Effector memory CD4-positive, alpha-beta T cell (primary cell): ENCODE measurements at places on chromosomes 7 and 10.
A peak's percentile ranks its signal among the peaks of the same experiment; 100 is the strongest.

GRCh38 chr10:79287973-79288723, 59.1 kb upstream of the PPIF start:
- DNase-seq, result no peak

DNA sequence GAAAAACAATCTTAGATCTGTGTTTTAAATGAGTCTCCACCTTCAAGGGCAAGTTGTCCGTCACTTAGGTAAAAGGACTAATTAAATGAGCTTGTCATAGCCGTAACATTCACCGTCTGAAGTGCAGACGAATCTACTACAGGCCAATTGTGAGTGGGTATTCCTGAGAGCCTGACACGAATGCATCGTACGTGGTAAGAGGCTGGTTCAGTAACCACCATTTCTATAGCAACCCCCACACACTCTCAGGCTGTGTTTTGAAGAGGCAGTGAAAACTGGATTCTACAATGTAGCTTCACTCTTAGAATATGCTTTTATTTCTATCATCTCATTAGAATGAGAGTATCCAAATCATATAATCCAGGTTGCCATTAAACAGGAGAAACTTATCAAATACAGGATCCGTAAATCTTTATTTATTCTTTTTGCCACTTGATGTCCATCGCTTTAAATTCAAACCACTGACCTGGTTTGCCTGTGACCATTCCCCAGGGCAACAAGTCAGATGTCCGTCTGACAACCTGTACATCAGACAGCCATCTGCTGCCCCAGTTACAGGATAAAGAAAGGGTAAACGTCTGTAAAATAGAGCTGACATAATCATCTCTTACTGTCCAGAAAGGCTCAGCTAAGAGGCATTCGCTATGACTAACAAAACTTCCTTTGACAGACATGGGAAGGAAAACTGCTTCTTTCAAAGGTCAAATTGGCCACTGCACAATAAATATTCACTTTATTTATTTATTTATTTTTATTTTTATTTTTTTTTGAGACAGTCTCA, 70.3 kb upstream of the NMT2 start:
- DNase-seq, result no peak

GRCh38 chr7:22208799-22209198, 148.2 kb downstream of the RAPGEF5 start:
- no peak for DNase-seq

DNA sequence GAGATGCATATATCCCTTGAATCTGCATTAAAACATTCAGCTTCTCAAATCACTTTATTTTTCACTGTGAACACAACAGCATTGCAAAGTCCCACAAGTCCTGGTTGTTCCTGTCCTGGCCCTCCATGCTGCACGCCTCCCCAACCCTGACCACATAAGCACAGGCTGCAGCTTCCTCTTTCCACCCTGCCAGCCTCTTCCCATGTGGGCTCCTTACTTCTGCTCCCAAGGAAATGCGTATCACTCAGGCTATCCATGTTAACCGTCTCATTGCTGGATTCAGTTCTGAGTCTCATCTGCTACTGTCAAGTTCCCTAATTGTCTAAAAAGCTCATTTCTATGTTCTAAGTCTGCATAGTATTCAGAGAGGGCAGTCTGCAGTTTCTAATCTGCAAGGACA, 89.7 kb upstream of the ZPBP start:
- no peak for DNase-seq

DNA sequence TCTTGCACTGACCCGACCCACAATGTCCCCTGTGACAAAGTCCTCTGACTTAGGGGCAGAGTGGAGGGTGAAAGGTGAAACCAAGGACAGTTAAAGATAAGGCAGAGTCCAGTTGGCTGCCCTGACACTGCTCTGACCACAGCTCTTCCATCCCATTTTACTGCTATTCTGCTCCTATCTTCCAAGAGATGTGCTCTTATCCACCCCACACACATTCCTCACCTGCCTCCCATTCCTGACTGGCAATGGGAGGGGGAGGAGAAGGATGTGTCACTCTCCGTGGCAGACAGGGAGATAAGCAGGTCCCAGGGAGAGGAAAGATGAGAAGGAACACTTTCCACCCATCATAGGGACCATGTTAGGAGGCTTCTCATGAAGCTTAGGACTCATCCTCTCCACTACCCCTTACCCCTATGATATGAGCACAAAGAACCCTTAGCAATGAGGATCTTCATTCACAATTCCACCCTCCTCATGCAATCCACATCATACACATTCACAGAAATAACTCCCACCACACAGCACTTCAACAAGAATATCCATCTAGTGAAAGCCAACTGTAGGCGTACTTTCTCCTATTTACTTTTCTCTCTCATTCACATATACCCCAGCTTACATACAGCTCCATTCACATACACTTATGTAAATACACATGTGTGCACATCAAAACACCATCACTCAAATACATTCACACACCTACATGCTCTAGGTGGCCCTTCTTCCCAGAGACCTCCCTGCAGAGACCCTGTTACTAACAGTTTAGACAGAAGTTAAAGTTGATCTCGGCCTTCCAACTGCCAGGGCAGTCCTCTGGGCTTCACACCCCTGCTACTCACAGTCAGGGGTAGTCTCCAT, 6.6 kb downstream of the SYNPO2L start:
- no peak for DNase-seq

- no peak for DNase-seq
Measured at GRCh38 chr7:50216626-50217025, 87.9 kb upstream of the IKZF1 start.

GRCh38 chr7:36035186-36035585, 117.9 kb upstream of the EEPD1 start:
- no peak for DNase-seq

GRCh38 chr7:22715969-22716368, 11.0 kb upstream of the IL6 start:
- DNase-seq, result no peak

DNA sequence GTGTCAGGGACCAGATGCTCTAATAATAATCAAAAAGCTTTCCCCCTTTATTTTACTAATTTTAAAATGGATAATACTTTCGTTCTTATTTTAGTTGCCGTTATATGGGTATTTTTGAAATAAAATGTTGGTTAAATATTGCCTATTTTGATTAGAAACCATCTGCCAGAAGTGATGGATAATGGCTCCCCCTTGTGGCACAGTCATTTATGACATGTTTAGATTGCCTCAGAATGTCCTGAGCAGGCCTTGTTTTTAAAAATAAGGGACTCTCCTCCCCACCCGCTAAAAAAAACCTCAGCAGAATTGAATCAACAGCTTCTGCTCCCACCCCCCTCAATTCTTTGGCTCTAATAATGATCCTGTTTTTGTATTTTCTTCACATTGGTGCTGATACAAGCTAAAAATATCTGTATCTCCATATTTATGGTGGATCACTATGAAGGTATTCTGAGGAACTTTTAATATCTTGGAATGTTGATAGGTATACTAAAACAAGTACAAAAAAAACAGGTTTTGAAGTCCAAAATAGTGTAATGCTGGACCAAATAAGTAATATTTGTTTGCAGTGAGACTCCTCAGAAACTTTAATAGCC, 38.8 kb downstream of the TMEM60 start:
- peak; percentile 39 for DNase-seq

DNA sequence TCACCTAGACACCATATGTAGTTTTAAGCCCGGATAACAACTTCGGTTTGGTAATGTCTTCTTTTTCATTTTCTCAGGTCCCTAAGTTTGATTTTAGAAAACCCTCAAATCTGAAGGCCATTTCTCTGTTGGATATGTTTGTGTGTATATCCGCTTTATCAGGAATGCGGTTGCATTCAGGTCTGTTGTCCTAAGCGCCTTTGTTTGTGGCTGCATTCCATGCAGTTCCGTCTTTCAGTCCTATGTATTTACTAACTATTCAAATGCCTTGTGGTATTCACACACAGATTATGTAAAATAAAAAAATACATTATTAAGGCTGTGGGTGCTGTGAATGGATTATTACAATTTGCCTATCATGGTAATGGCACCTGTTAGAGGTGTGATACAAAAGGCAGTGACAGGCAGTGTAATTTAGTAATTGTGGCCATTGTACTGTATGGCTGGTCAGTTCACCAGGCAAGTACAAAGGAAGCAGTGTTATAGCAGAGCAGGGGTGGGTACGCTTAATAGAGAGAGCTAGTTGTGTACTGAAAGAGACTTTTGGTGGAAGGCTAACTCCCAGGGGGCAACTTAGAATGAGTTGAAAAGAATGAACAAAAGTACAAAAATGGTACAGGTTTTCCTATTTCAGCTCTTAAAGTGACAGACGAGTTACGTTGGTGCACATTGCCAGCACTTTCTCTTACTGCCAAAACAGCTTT, 136.4 kb downstream of the VTI1A start:
- no peak for DNase-seq

DNA sequence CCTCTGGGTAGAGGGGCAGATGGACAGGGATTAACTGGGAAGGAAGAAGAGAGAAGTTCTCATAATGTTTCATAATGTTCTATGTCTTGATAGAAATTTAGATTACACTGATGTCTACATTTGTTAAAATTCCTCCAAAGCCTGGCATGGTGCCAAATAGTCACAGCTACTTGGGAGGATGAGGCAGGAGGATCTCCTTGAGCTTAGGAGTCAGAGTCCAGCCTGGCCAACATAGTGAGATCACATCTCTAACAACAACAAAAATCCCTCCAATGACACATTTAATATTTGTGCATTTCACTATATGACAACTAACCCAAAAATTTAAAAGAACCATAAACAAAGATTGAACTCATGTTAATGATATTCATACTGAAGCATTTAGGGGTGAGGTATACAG, 33.0 kb upstream of the PPP1R3C start:
- DNase-seq, result no peak
